ENCODE measurements at places on chromosomes 1 and 21.
A peak's percentile ranks its signal among the peaks of the same experiment; 100 is the strongest.

- DNase-seq = peak; percentile 42
These were observed 5.5 kb upstream of the PLEKHM2 start for GRCh38 chr1:15678578-15678977.

DNA sequence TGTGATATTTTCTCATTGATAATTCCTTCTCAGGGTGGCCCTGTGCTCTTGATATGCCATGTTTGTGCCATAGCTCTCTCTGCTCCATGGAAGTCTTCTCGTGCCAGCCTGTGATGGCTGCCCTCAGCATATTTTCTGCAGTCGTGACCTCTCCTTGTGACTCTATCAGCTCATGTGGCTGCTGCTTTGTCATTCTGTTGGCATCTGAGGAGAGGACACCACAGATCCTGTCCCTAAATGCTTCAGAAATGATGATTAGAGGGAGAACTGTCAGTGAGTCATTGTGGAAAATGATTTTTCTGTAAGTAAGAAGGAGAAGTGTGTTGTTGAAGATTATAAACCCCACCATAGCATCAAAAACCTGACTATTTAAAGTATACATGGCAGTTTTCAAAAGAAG lies 286.0 kb downstream of the ADGRL2 start:
- DNase-seq = peak; percentile 10

DNA sequence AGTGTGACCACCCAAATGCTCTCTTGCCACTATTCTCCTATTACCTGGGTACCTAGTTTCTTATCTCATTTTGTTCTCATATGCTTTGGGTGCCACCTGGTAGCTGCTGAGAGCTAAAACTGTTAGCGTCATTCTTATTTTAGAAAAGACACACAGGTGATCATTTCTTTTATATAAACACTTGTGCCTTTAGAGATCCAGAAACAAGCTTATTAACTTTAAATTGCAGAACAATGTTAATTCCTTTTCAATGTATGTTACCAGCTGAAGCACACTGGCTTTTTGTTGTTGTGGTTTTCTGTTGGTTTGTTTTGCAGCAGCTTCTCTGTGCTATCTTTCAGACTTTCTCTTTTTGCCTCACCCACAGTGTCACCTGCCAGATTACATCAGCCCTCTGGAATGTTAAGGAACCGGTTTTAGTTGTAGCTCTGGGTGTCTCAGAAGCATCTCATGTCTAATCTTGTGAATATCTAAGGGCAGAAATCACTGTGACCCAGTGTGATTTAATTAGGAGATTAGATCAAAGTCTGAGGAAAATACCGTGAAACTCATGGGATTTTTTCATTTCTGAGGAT lies 43.4 kb upstream of the SLC19A2 start:
- DNase-seq = no peak

DNA sequence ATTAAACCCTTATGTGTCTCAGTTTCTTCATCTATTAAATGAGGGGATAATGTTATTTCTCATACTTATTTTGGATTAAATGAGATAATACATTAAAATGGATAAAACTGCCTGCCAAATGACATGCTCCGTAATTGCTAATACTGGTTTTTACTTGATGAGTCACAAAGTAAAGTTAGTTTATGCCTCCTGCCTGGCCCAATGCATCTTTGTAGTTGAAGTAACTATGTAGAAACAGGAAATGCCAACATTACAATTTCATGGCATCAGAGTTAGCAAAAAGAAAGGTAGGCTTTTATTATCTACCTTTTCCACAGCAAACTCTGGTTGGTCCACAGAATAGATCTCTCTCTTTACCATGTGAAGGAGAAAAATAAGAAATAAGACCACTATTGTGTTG lies 214.5 kb downstream of the TBX15 start:
- DNase-seq = no peak

DNA sequence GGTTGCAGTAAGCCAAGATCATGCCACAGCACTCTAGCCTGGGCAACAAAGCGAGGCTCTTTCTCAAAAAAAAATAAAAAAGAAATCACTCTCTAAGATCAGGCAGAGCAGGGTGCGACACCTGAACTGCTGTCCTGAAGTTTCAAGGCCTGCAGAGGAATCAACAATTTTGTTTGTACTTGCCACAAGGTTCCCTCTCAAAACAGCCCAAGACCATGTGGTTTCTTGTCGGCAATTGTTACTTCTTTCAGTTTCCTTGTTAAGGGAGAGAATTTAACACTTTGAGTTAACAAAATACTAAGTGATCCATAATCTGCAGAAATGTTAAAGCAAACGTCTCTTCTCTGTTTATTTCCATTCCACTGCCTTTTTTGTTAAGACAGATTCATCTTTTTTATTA lies 36.5 kb downstream of the MACO1 start:
- DNase-seq = no peak

DNA sequence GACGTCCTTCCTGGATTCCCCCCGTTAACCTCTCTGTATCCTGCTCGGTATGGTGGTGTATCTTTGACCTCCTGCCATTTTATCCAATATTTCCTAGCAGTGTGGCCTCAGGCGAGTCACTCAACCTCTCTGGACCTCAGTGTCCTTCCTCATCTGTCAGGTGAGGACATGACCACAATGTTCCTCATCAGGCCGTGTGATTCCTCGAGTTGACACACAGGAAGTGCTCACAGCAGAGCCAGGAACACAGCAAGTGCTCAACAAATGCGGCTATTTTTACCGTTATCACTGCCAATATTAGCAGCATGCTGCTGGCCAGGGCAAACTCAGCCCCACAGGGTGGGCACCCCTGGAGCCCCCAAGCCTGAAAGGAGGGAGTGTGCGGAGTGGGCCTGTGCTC lies 450.2 kb downstream of the KIF26B start:
- no peak for DNase-seq

- DNase-seq = no peak
These were observed 1715.4 kb downstream of the BRINP3 start for GRCh38 chr1:188762166-188762743.

DNA sequence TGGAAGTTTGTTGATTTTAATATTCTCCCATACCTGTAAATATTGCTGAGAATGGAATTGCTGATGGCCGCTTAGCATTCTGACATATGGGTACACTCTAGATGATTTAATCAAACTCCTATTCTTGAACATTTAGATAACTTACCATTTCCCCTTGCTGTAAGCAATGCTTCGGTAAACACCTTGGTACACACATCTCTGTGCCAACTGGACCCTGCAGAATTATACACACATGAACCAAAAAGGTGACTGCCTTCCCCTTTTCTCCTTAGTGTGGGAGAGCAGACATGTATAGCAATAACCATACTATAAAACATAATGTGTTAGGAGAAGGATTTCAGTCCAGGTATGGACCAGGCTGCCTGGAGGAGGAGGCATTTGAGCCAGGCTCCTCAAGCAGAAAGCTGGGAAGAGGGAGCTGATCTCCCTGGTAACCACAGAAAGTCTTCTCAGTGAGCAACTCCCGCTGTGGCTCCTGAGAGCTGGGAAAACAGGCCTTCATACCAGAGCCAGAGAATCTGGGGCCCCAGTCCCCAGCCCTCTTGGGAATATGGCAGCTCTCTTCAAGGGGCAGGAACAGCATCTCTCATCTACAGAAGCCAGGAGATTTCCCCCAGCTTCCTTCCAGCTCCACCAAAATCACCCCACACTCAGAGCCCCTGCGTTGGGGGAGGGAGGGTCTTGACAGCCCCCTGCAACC lies 33.9 kb upstream of the CSF1 start:
- peak; percentile 65 for DNase-seq

GRCh38 chr1:23394684-23395083 lies 25.0 kb upstream of the ZNF436 start:
- peak; percentile 82 for DNase-seq

GRCh38 chr1:197234581-197234980 lies 33.5 kb upstream of the CRB1 start:
- no peak for DNase-seq

DNA sequence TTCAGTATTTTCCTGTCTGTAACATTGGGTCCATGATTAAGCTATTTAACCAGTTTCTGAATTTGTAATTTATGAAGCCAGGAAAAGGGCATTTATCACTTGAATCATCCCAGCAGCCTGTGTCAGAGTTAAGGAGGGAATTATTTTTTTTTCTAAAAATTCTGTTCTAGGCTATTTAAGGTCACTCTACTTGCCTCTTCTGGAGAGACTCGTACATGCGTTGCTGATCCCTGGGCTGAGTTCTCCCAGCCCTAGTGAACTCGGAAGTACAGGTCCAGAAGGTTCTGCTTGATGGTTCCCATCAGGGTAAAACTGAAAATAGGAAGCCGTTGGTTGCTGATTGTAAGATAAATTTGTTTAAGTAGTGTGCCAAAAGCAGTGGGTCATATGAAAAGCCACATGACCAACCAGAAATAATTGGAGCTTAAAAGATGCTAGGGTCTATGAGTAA lies 90.7 kb downstream of the GPR88 start:
- no peak for DNase-seq

DNA sequence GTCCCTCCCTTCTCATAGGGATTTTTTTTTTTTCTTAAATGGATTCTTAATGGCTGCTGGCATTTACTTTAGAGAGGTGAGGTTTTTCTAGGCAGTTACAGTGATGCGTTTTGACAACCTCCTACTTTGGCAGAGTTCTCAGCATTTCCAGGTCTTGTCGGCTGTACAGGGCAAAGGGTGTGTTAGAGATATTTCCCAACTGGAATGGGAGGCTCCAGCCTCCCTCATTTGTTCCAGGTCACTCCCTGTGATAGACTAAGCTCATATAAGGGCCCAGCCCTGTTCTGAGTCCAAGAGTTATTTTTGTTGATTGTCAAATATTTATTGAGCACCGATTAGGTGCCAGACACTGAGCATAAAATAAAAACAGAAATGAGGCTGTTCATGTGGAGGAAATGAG lies 7.6 kb upstream of the XKR8 start:
- DNase-seq = no peak

GRCh38 chr1:159023723-159024122 lies 14.0 kb downstream of the IFI16 start:
- DNase-seq = no peak

DNA sequence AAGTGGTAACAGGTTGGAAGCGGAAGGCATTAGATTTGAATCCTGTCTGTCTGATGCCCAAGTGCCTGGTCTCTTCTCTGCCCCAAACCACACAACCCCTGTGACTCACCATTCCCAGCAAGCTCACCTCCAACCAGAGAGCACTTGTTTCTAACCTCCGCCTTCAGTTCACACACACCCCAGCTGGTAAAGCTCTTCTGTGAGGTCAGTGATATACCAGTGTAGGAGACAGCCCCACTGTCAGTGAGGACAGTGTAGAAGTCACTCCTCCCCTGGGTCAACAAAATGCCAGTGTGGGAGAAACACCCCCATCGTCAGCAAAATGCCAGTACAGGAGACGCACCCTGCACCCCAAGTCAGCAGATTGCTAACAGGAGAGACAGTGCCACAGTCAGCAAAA lies 2.6 kb downstream of the RIMS3 start:
- DNase-seq = no peak

GRCh38 chr1:157390651-157391050 lies 161.7 kb downstream of the FCRL5 start:
- peak; percentile 17 for DNase-seq

GRCh38 chr21:31041295-31042079 lies 3.2 kb upstream of the KRTAP19-8 start:
- no peak for DNase-seq

DNA sequence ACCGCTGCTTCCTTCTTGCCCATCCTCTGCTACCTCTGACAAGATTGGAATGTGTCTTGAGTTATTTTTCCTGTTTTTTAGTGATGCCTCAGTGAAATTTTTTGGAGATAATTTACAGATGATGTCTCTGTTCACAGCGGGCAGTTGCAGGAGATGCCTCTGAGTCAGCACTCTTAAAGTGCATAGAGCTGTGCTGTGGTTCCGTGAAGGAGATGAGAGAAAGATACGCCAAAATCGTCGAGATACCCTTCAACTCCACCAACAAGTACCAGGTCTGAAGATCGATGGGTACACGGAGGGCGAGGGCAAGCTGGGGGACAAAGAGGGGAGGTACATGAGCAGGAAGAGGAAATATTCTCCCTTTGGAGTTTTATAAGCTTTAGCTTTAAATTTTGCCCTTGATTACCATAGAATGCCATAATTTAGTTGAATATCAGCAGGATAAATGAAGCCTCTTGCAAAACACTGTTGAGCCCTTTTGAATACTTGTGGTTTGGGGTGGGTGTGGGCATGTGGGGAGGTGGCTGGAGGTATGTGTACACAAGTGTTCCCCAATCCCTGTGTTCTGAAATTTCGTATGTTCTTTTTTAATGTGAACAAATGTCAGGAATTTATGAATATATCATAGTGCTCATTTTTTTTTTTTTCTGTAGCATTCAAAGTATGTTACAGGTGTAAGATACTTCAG lies 19.8 kb downstream of the ATP1A1 start:
- no peak for DNase-seq

- DNase-seq = no peak
These were observed 5.5 kb downstream of the OR2C3 start for GRCh38 chr1:247530785-247531184.

DNA sequence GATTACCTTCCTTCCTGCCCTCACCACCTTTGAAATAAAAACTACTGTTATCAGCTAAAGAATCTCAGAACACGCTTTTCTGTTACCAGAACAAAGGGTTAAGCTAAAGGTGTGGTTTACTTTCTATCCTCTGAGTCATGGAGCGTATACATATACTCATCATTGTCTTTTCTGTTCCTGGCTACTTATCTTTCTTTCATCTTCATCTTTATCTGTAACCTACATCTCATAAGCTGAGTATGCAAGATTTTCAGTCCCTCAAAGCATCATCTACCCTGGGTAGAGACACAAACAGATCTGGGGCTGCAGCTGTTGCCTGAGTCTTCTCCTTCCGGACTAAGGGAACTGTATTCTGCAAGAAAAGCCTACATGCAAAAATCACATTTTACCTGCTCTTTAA lies 75.6 kb downstream of the LMO4 start:
- no peak for DNase-seq

GRCh38 chr1:155882766-155883165 lies 23.4 kb downstream of the SYT11 start:
- DNase-seq = no peak

GRCh38 chr1:235917267-235917811 lies 50.6 kb upstream of the LYST start:
- DNase-seq = peak; percentile 99

GRCh38 chr1:52970149-52970548 lies 43.1 kb downstream of the SCP2 start:
- DNase-seq = no peak

DNA sequence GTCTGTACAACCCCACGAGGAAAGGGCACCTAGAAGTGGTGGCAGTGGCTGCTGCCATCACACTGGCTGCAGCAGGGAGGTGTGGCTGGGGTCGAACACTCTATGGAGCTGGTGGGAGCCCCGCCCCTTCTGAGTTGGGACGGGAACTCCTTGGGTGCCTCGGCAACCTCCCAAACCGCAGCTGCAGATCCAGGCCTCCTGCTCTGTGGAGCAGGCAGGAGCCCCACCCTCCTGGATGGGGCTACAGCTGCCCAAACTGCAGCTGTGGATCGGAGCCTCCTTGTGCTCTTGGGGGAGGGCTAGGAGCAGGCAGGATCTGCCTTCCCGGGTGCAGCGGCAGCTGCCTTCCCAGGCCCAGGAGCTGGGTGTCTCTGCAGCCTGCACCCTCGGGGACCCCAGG lies 38.9 kb upstream of the TARDBP start:
- DNase-seq = peak; percentile 25

DNA sequence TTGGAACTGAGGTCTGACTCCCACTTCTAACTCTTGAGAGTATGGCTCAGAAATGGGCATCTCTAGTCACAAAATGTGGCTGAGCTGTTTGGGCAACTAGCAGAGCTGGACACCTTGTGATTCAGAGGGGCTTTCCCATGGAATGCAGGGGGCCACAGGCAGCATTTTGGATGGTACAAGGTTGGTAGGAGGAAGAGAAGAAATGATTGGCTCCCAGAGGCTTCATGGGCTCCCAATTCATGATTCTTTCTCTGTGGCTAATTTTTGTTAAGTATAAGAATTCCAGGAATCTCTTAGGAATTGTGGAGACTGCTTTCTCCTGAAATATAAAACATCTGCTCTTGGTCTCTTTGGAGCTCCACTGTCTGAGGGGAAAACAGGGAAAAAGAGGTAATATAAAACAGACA lies 49.7 kb downstream of the PBX1 start:
- no peak for DNase-seq
